ENCODE measurements at places on chromosomes 2 and 18. TPM values are rescaled to one million over a fixed set of nuclear protein-coding genes. Genes with fewer than 3 reads are reported as not detected.

Gene SIX2
- 2.5 TPM for total RNA-seq

Gene SPATA3
- total RNA-seq: not detected

Gene WNT10A
- 0.06 TPM for total RNA-seq

Gene CIDEA
- total RNA-seq: not detected

Gene MROH2A
- 0.22 TPM for total RNA-seq

Gene AKAIN1
- total RNA-seq: not detected

Gene CCDC150
- total RNA-seq: 4.7 TPM

Gene CNDP1
- not detected for total RNA-seq

Gene BOLA3
- total RNA-seq: 119 TPM

Gene KCNJ13
- not detected for total RNA-seq

Gene SLC19A3
- total RNA-seq: 2.1 TPM

Gene CCDC102B
- total RNA-seq: 0.20 TPM

Gene FSIP2
- total RNA-seq: not detected

Gene KHK
- 7.6 TPM for total RNA-seq

Gene TEKT4
- total RNA-seq: not detected

Gene NLRC4
- total RNA-seq: 0.11 TPM

Gene SMAD4
- 60.2 TPM for total RNA-seq

Gene CROCC2
- total RNA-seq: not detected

Gene UPP2
- not detected for total RNA-seq

Gene CRYBA2
- total RNA-seq: not detected
